ENCODE measurements at places on chromosomes 7 and 10. TPM values are rescaled to one million over a fixed set of nuclear protein-coding genes. Genes with fewer than 3 reads are reported as not detected.

Gene MACC1
- 0.14 TPM for total RNA-seq

DNA sequence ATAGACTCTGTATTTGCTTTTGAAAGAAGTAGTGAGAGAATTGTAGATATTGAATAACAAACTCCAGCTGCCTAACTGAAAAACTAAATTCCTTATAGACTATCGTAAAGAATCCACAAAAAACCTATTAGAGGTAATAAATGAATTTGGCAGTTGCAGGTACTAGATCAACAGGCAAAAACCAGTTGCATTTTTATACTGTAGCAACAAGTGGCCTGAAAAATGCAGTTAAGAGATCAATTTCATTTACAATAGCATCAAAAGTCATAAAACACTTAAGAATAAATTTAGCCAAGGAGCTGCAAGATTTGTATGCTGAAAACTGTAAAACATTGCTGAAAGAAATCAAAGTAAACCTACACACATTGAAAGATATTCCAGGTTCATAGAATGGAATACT, 70.3 kb downstream of the GALNT11 start:
- H3K27me3 ChIP-seq = no peaks in the 10 kb centered on the region
- H3K4me3 ChIP-seq = no peak overlapping the region
- no peaks in the 10 kb centered on the region for H3K4me1 ChIP-seq
- no peak overlapping the region for H3K27ac ChIP-seq
- DNase-seq = no peak

- H3K27me3 ChIP-seq = no peaks in the 10 kb centered on the region
- peaks cover 29% of the 10 kb centered on the region for H3K4me1 ChIP-seq
- H3K4me3 ChIP-seq = no peak overlapping the region
Measured at GRCh38 chr10:79136236-79137005, 67.7 kb downstream of the ZMIZ1 start.

Gene ST8SIA6
- total RNA-seq = 8.9 TPM

Gene OR2A42
- not detected for total RNA-seq

GRCh38 chr7:70693686-70694433, 438.1 kb upstream of the GALNT17 start:
- H3K36me3 ChIP-seq = no peaks in the 10 kb centered on the region
- peak overlapping the region; percentile 87 for H3K27ac ChIP-seq
- H3K4me1 ChIP-seq = peaks cover 8% of the 10 kb centered on the region

DNA sequence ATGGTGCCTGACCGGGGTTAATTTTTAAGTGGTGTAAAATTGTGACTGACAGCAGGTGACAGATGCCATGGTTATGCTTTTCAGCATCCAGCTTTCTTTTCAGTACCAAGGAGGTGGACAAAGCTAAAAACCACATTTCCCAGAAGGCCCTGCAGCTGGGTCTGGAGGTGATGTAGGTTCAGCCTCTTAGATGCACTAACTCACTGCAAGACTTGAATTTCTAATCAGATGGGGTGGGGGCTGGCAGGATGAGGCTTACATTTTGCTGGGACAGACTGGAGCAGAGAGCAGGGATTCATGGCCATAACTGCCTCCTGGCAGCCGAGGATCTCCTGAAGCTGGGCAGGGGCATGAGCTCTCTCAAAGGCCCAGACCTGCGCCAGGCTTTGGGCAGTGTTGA, 52.4 kb downstream of the PDIA4 start:
- H3K4me3 ChIP-seq = no peak overlapping the region
- no peaks in the 10 kb centered on the region for H3K36me3 ChIP-seq
- no peak overlapping the region for H3K27ac ChIP-seq
- no peaks in the 10 kb centered on the region for H3K4me1 ChIP-seq
- H3K27me3 ChIP-seq = no peaks in the 10 kb centered on the region

DNA sequence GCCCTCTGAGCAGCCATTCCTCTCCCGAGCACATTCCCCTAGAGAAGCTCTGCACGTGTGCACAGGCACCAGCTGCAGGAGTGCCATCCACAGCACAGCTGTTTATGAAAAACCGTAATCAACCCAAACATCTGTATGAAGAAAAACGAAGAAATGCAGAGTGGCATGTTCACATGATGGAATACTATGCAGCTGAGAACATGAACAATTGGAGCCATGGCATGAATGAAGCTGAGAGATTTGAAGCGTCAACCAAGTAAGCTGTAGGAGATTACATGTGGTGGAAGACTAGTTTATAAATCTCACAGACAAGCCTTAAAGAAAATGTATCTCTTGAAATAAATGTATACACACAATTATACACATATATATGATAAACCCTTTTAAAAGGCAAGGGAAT, 176.5 kb downstream of the EBF3 start:
- H3K4me1 ChIP-seq = no peaks in the 10 kb centered on the region
- no peaks in the 10 kb centered on the region for H3K36me3 ChIP-seq
- H3K27ac ChIP-seq = no peak overlapping the region
- H3K27me3 ChIP-seq = no peaks in the 10 kb centered on the region
- no peak overlapping the region for H3K4me3 ChIP-seq
- no peak for DNase-seq

Gene SYNPO2L
- not detected for total RNA-seq

- H3K4me1 ChIP-seq = peaks cover 32% of the 10 kb centered on the region
- H3K27ac ChIP-seq = peak overlapping the region; percentile 75
- H3K27me3 ChIP-seq = no peaks in the 10 kb centered on the region
- no peaks in the 10 kb centered on the region for H3K36me3 ChIP-seq
- DNase-seq = no peak
Measured at GRCh38 chr10:75654171-75654771, 222.8 kb downstream of the LRMDA start.

GRCh38 chr10:44476409-44477045, 91.6 kb upstream of the CXCL12 start:
- no peak overlapping the region for H3K27ac ChIP-seq
- H3K36me3 ChIP-seq = no peaks in the 10 kb centered on the region
- DNase-seq = no peak
- H3K4me1 ChIP-seq = peaks cover 29% of the 10 kb centered on the region

- peaks cover 49% of the 10 kb centered on the region for H3K4me1 ChIP-seq
- no peaks in the 10 kb centered on the region for H3K27me3 ChIP-seq
- H3K4me3 ChIP-seq = peak overlapping the region; percentile 86
- no peaks in the 10 kb centered on the region for H3K36me3 ChIP-seq
- peak overlapping the region; percentile 82 for H3K27ac ChIP-seq
Measured at GRCh38 chr10:102919246-102919959, 1.3 kb downstream of the CNNM2 start.

Gene PHTF2
- 45.9 TPM for total RNA-seq

DNA sequence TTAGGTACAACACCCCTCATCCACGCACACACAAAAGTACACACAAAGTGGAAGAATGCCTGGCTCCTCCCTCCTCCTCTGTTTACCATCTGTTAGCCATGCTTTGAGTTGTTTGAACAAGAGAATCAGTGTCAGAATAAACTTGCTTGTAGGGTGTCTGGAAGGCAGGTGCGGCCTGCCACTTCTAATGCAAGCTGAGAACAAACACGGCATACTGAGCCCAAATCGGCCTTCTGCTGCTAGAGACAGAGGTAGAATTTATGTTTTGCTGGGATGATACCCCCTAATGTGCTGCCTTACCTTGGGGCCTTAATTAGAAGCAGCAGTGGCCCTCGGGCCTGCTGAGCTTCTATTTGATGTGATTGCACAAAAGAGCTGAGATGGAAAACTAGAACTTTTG, 24.9 kb upstream of the FAM180A start:
- no peak overlapping the region for H3K4me3 ChIP-seq
- H3K27me3 ChIP-seq = no peaks in the 10 kb centered on the region
- H3K36me3 ChIP-seq = no peaks in the 10 kb centered on the region
- DNase-seq = no peak
- H3K27ac ChIP-seq = no peak overlapping the region
- H3K4me1 ChIP-seq = peaks cover 22% of the 10 kb centered on the region

- H3K27me3 ChIP-seq = no peaks in the 10 kb centered on the region
- peak overlapping the region; percentile 30 for H3K4me3 ChIP-seq
- no peak for DNase-seq
- peaks cover 4% of the 10 kb centered on the region for H3K4me1 ChIP-seq
- no peaks in the 10 kb centered on the region for H3K36me3 ChIP-seq
Measured at GRCh38 chr10:61869774-61870525, 31.5 kb upstream of the ARID5B start.

DNA sequence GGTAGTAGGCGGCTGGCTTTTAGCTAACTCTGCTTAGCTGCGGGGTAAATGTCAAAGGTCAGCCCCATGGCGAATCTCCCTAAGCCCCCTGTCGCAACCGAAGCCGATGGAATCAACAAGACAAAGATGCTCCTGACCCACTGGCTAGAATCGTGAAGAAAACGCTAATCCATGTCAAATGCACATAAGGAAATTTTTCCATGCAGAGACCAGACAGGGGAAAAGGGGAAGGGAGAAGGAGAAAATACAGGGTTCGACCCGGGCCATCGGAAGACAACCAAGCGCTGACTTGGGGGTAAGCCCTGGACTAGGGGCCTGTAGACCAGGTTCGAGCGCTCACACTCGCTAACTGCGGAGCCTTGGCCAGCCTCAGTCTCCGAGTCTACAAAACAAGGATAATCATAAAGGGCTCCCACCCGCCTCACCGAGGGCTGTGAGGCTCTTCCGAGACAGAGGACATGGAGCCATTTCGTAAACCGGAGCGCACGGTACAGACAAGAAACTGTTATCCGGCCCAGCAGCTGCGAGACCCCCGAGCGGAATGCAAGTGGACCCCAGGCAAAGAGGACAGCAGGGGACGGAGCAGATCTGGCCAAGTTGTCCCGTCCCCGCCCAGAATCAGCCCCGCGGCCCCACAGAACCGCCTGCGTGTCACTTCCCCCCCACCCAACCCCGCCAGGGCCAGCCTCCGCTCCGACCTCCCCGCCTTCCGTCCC, 507 bp downstream of the SAR1A start:
- H3K36me3 ChIP-seq = no peaks in the 10 kb centered on the region
- peak overlapping the region; percentile 89 for H3K4me3 ChIP-seq
- H3K27ac ChIP-seq = peak overlapping the region; percentile 88
- peaks cover 41% of the 10 kb centered on the region for H3K4me1 ChIP-seq
- no peaks in the 10 kb centered on the region for H3K27me3 ChIP-seq

DNA sequence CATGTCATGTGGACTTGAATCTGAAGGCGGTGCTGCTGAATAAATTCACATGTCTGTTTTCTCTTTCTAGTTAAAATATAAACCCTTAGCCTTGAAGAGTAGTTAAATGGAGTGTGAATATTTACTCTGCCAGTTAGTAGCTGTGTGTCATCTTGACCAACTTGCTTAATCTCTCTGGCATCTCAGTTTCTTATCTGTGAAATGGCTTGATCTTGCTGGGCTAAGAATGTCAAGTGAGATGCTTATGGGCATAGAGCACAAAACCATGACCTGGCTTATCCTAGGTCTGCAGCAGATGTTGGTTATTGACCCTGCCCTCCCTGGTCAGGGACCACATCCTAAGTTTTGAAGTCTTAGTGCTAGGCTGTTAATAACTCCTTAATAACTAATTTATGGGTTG, 16.6 kb downstream of the ARID5B start:
- H3K4me1 ChIP-seq = peaks cover 7% of the 10 kb centered on the region
- no peak for DNase-seq
- H3K27ac ChIP-seq = no peak overlapping the region
- no peaks in the 10 kb centered on the region for H3K27me3 ChIP-seq

Gene DDC
- not detected for total RNA-seq

Gene NANOS1
- total RNA-seq = 1.4 TPM

DNA sequence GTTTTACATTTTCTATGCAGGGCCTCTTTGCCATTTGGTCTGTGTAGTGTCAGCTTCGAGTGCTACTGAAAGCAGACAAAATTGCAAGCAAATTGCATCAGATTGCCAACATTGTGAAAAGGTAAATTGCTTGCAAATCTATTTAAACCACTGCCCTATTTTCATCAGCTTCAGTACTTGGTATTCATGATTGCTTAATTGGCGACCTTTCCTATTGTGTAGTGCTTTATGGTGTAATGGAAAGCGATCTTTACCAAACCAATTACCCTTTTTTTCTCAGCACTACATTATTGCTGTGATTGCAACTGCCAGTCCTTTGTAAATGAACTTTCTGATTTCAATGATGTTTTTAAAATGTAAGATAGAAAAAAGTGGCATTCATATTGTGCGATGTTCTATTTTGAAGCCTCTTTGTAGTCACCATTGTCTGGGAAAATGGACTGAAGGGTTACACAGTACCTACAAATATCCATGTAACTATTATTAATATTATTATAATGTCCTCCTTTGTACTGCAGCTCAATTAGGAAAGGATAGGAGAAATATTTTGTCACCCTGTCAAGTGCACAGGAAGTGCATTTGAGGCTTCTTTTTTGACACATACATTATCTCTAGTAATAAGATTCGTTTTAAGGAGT, 177.7 kb upstream of the SP8 start:
- H3K4me1 ChIP-seq = no peaks in the 10 kb centered on the region
- no peak for DNase-seq
- no peaks in the 10 kb centered on the region for H3K27me3 ChIP-seq

Gene CHST12
- 19.1 TPM for total RNA-seq

Gene KIAA1549
- 0.95 TPM for total RNA-seq

Gene PCDH15
- total RNA-seq = 0.49 TPM

DNA sequence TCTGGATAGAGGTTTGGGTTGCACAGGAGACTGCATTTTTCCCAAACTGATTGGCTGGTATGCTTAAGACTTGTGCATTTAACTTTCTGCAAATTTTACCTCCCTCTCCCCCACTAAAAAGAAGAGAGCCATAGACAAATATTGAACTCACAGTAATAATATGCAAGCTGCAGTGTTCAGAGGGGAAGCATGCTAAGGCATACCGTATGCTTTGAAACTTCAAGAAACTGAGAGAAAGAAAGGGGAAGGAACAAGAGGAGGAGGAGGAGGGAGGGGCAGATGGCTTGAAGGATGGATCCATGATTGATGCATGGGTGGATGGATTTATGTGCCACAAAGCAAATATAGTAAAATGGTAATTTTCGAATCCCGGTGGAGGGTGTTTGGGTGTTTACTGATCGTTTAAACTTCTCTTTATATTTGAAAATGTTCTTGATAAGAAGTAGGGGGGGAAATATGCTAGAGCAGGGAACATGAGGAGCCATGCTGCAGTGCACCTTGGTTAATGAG, 7.8 kb upstream of the KLF6 start:
- H3K4me1 ChIP-seq = no peaks in the 10 kb centered on the region
- H3K27ac ChIP-seq = no peak overlapping the region
- H3K27me3 ChIP-seq = no peaks in the 10 kb centered on the region
- no peak for DNase-seq

DNA sequence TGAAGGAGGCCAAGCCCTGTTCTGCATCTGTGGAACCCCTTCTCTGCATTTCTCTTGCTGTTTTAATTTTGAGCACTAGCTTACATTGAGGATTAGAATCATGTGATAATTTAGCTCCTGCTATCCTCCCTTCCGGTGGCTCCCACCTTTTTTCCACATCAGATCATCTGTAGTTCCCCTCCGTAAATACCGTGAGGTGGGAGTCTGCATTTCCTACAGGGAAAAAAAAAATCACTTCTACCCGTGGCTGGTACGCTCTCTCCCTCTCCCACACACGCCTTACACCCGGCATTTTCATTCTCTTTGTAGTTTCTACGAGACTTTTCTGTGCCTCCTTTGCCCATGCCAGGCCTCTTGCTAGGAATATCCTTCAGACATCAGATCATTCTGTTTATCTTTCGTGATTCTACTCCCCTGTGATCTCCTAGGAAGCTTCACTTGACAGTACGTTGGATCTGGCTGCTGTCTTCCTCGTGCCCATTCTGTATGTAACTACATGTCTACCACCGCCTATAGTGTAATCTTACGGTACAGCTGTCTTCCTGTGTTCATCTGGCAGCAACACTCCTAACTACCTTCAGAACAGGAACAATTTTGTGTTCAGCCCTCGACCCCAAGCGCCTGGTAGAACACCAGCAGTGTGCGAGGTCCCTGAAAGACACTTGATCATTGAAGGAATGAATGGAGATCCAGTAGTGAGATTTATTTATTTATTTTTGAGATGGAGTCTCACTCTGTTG, 41.7 kb upstream of the OCM start:
- no peaks in the 10 kb centered on the region for H3K36me3 ChIP-seq
- no peak overlapping the region for H3K4me3 ChIP-seq
- no peak for DNase-seq
- no peaks in the 10 kb centered on the region for H3K4me1 ChIP-seq
- H3K27me3 ChIP-seq = no peaks in the 10 kb centered on the region

Data from thoracic aorta (tissue), 2 donors.